ENCODE measurements at places on chromosomes 3 and 15.

DNA sequence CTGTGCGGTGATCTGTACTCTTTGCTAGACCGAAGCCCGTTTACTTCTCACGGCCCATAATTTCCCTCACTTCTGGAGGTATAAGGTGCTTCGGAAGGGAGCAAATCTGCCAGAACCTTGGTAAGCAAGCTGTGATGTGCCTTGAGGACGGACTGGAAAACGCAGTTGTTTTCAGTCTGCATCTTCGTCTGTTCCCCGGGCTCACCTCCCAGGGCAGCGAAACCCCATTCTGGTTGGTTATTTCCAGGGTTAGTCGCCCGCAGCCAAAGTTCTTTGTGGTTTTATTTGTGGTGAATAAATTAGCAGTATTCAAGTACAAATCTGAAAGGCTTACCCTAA is 401 bp downstream of the RAMAC start:
- no peak for DNase-seq

DNA sequence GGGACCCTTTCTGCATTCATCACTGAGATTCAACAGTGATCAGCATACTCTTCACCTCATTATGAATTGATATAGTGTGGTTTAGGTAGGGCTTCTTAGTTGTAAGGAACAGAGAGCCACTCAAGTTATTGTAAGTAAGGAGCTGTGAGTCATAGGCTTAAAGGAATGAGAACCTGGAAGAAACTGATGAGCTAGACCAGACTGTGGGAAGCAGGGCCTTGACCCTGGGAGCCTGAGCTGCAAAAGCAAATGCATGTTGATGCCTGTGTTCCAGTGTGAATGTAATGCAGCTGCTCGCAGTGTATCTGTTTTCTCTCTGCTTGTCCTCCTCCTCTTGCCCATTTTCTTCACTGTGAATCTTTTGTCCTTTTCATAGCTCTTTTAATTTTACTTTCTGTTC is 13.6 kb downstream of the ZKSCAN7 start:
- no peak for DNase-seq

DNA sequence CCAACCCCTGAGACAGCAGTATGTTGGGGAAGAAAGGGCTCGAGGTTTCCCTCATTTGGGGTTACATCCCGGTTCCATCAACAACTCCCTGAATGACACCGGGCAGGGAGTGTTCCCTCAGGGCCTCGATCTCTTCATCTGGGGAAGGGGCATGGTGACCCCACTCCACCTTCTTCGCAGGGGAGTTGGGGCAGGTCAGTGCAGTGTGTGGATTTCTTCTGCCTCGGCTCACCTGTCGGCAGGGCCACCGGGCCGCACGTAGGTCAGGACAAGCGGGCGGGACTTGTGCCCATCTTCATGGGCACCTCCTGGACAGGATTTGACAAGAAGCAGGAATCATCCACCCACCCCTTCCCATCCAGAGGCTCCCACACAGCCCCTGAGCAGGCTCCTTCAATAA is 17.4 kb downstream of the GRIP2 start:
- DNase-seq = no peak

- DNase-seq = peak; percentile 19
These were observed 54.0 kb downstream of the NR1D2 start for GRCh38 chr3:23999012-23999641.

Data from central memory CD4-positive, alpha-beta T cell (primary cell).